ENCODE measurements at places on chromosomes 13 and 19.

- DNase-seq: no peak
Measured at GRCh38 chr19:42151782-42152684, 19.8 kb upstream of the POU2F2 start.

DNA sequence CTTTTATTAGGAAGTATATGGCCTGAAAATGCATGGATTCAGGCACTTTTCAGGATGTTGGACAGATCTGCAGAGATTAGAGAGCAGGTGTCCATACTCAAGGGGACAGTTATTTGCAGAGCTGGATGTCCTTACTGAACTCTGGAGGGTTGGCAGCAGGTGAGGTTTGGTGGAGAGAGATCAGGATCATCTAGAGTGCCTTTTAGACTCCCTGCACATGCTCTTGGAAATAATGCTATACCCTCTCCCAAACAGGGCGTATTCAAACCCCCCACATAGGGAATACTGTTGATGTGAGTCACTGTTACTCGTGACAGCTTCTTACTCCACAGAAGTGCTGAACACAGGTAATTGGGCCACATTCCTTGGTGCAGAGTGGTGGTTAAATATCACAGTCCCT is 725.7 kb upstream of the SGCG start:
- no peak for DNase-seq

DNA sequence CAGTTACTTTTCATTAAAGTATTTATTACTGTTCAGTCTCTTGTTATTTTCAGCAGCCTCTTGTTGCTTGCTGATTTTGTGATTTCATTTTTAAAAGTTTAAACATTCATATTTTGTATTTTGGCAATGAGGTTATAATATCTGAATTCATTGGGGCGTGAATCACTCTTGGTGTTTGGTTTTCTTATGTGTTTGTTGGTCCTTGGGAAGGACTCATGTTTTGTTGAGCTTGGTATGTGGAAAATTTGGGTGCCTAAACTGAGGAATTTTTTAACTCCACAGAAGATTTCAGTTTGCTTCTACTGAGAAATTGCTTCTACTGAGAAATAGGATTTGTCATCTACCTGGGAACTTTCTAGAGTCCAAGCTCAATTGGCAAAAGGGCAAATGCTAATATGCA is 38.2 kb downstream of the PDS5B start:
- DNase-seq: no peak

DNA sequence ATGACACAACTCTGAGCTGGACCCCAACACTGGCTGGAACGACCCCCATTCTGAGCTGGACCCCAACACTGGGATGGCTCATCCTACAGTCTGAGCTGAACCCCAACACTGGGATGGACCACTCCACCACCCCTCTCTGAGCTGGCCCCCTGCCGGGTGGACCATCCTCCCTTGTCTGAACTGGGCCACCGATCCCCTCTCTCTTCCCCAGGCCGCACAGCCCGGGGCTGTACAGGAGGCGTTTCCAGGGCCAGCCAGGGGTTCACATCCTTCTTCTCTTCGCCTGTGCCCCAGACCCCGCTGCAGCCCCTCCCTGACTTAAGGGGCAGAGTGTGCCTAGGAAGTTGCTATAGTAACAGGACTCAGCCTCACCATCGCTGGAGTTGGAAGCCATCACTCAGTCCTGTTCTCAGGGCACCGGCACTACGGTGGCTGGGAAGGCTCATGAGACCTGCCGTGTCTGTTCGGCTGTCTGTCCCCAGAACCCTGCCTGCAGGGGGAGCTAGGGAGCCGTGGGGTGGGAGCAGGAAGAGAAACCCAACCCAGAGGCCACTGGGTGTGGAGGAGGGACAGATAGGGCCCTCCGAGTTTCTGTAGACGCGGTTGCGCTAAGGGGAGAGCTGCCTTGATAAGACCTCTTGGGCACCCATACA is 3.7 kb downstream of the PRKACA start:
- DNase-seq: no peak

GRCh38 chr19:32343550-32344262 is 1.7 kb upstream of the ZNF507 start:
- DNase-seq: no peak

DNA sequence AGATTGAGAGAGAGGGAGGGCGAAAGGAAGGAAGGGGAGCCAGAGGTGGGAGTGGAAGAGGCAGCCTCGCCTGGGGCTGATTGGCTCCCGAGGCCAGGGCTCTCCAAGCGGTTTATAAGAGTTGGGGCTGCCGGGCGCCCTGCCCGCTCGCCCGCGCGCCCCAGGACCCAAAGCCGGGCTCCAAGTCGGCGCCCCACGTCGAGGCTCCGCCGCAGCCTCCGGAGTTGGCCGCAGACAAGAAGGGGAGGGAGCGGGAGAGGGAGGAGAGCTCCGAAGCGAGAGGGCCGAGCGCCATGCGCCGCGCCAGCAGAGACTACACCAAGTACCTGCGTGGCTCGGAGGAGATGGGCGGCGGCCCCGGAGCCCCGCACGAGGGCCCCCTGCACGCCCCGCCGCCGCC is at the start of gene TNFSF11:
TNFSF11 (plus strand) TSS at position 142 of the 400 bp plus-strand sequence; CDS start at position 294, 152 bp downstream.
- no peak for DNase-seq

DNA sequence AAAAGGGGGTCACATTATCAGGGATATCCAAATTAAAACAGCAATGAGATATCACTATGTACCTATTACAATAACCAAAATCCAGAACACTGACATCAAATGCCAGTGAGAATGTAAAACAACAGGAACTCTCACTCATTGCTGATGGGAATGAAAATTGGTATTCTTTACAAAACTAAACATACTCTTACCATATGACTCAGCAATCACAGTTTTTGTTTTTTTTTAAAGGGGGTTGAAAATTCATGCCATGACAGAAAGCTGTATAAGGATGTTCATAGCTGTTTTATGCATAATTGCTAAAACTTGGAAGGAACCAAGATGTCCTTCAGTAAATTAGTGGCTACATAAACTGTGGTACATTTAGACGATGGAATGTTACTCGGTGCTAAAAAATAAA is 71.6 kb upstream of the SLITRK1 start:
- DNase-seq: no peak

GRCh38 chr13:30735025-30735871 is at the start of gene ALOX5AP:
ALOX5AP (plus strand) TSS chr13:30735543; CDS start chr13:30735606, 63 bp downstream.
- DNase-seq: no peak

DNA sequence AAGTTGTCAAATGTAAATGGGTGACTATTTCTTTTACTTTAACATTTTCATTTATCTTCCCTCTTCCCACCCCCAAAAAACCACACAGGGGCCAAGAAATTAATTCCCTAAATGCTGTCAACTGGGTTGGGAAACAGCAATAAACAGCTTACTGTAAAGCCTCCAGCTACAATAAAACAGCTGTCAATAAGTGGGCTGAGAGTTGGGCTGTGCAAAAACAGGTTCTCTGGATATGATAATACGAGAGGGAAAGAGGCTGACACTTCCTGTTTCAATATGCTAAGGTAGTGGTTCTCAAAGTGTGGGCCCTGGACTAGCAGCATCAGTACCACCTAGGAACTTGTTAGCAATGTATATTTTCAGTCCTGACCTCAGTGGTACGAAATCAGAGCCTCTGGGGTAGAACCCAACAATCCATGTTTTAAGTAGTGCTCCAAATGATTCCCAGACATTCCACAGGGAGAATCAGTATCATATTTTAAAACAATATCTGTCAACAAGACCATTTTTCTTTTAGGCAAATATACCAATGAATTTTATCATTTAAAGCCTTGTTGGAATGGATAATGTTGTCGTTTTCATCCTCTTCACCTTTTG is 8.4 kb downstream of the PCDH9 start:
- no peak for DNase-seq

GRCh38 chr19:19817357-19817756 is 4.2 kb downstream of the ZNF506 start:
- no peak for DNase-seq

DNA sequence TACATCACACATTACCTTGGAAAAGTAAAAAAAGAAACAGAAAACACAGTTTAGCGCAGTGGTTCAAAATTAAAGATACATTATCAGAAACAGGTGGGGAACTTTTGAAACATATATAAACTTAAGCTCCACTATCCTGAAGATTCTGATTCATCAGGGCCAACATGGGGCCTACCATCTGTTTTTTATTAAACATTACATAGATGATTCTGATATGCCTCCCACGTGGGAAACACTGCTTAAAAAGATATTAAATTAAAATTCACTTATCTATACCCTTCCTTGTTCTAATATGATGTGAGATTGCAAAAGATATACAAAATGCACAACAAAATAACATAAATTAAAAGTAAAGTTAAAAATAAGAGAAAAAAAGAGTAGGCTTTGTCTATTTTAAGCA is 125.0 kb downstream of the VWA8 start:
- no peak for DNase-seq

DNA sequence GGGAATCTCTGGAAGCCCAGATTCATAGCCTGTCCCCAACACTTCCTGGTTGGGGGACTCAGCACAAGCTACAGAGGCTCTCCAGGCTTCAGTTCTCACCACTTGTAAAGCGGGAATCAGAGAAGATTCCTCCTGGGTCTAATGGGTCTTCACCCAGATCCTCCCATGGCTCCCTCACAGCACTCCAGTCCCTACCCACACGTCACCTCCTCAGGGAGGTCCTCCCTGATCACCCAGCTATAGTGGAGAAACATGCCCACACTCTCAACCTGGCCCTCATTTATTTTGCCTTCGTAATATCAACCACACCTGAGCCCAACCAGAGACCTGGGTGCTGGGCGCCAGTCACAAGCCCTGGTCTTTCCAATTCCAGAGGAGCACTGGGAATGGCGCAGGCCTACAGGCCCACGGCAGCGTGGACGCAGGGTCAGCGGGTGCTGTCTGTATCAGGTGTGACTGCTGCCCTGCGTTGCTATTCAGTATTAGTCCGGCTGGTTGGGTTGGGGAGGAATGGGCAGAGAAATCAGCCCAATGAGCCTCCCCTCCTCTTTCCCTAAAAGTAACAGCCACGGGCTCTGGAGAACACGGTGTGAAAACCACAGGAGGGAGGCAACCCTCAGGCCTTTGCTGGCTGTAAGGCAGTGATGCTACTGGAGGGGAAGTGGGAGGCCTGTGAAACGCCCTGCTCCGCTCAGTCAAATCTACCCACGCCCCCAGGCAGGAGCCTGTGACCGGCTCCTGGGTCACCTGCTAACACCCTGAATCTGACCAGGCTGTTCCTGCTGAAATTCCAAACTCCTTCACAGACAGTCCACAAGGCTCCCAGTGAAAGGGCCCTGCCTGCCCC is 5.2 kb downstream of the AKT2 start:
- DNase-seq: no peak

GRCh38 chr19:9906475-9907087 is 29.7 kb downstream of the OLFM2 start:
- no peak for DNase-seq

DNA sequence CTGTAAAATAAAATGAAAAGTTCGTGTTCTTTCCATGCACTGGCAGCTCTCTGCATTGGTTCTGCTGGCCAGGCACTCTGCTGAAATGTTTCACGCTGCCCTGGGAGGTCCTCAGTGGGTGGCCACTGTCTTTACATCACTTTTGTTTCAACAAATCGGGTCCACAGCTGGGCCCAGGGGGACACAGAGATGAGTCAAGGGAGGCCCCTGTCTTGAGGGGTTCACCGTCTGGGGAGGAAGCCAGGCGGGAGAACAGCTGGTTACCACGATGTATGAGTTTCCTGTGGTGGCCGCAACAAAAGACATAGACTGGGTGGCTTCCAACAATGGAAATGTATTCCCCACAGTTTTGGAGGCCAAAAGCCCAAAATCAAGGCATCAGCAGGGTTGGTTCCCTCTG is 5.1 kb upstream of the KLF2 start:
- no peak for DNase-seq

- no peak for DNase-seq
Measured at GRCh38 chr19:34236035-34236987, 18.0 kb upstream of the GARRE1 start.

- no peak for DNase-seq
Measured at GRCh38 chr13:103812971-103813370, 746.8 kb upstream of the SLC10A2 start.

DNA sequence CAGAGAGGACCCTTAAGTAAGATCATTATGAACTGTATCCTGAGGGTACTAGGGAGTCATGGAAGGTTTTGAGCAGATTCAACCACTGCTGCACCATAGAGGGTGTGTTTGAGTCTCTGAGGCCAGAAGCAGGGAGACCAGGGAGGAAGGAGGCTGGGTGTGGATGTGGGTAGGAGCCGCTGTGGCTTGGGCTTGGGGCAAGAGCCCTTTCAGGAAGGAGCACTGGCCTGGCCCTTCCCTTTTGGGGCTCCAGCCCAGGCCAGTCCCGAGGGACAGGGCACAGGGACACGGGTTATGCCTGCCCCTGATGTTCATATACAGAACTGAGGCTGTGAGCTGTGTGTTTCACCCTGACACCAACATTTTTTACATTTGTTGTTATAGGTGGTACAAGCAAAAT is 7.2 kb downstream of the CIC start:
- no peak for DNase-seq

DNA sequence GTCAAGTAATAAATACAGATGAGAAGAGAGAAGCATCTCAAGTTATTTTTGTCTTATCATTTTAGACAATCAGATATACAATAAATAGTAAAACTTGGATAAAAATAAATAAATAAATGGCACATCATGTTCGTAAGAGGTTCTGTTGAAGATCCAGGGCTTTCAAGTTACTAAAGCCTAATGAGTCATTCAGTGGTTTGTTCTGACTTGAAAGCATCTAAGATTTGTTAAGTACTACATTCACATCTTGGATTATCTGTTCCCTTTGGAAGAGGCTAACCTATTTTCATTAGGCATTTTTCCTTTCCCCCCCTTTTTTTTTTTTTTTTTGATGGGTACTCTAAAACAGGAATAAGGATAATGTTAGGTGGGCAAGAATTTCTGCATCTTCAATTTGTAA is 429.3 kb downstream of the PCDH20 start:
- DNase-seq: no peak

- DNase-seq: no peak
Measured at GRCh38 chr19:2440515-2440914, 13.1 kb upstream of the TIMM13 start.

DNA sequence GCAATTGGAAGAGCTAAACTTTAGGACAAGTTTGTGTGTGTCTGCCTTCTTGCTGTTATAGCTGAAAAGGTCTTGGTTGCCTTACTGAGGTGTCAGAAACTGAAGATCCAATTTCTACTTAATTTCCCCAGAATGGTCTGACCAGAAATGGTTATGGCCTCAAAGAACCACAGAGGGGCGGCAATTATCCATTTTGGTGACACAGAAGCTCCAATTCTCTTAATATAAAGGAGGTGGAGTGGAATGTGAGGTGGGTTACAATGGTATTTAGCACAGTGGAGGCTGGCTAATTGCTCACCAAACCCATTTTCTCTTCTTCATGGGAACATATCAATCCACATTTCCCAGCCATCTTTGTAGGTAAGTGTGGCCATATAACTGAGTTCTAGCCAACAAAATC is 1157.2 kb downstream of the OLFM4 start:
- no peak for DNase-seq

- no peak for DNase-seq
Measured at GRCh38 chr13:44093607-44094564, 214.2 kb downstream of the LACC1 start.

All from activated CD8-positive, alpha-beta memory T cell treated with anti-CD3 and anti-CD28 coated beads for 4 hours (primary cell).